ENCODE measurements at places on chromosomes 11 and 22. TPM values are rescaled to one million over a fixed set of nuclear protein-coding genes. Genes with fewer than 3 reads are reported as not detected.

DNA sequence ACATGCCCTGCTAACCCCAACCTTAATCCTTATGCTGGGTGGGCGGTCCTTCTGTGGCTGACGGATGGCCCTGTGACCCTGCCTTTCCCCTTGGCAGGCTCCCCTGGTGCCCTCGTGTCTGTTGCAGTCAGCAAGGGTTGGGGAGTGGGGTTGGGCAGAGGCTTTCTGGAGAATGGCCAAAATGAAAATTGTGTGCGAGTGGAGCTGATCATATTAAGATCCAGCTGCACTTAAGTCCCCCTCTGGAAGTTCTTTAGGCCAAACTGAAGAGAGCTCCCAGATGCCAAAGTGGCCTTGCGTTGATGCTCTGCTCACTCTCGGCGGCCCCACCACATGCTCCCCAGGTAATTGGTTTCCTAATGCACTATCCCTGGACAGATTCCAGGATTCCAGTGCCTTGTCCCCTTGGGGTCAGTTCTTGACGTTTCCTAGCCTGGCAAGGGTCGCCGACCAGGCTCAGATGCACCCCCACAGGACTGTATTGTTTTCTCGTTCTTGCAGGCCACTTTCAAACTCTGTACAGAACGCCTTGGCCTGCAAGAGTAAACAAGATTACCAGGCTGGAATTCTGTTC is 16.4 kb upstream of the C11orf96 start:
- H3K36me3 ChIP-seq: no peaks in the 10 kb centered on the region
- no peak for DNase-seq
- H3K27me3 ChIP-seq: no peaks in the 10 kb centered on the region
- H3K4me1 ChIP-seq: peaks cover 66% of the 10 kb centered on the region
- no peak overlapping the region for H3K4me3 ChIP-seq
- no peak overlapping the region for H3K27ac ChIP-seq

- H3K27me3 ChIP-seq: no peaks in the 10 kb centered on the region
- DNase-seq: no peak
- no peak overlapping the region for H3K4me3 ChIP-seq
- H3K36me3 ChIP-seq: no peaks in the 10 kb centered on the region
- no peaks in the 10 kb centered on the region for H3K4me1 ChIP-seq
Observed at GRCh38 chr11:11244470-11245080, 108.5 kb downstream of the CSNK2A3 start.

DNA sequence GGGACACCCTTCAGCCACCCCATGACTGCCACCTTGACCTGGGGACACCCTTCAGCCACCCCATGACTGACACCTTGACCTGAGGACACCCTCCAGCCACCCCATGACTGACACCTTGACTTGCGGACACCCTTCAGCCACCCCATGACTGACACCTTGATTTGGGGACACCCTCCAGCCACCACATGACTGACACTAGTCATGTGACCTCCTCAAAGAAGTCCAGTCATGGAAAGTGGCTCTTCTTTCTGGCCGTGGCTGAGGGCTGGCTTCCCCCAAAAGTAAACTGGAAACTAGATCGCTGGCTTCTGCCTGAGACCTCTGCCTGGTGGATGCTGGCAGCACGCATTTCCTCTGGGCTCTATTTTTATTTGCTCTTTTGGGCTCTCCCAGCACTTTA is 28.4 kb downstream of the ARFGAP2 start:
- H3K4me3 ChIP-seq: no peak overlapping the region
- H3K27me3 ChIP-seq: no peaks in the 10 kb centered on the region
- H3K36me3 ChIP-seq: no peaks in the 10 kb centered on the region
- H3K4me1 ChIP-seq: no peaks in the 10 kb centered on the region

Gene PDGFD
- polyA plus RNA-seq: 52.5 TPM

Data from adrenal gland (tissue), 19 donors.